ENCODE measurements at places on chromosomes 2 and 18. TPM values are rescaled to one million over a fixed set of nuclear protein-coding genes. Genes with fewer than 3 reads are reported as not detected.

The ABCG5 gene
- total RNA-seq, result not detected

The GKN2 gene
- not detected for total RNA-seq

The REEP1 gene
- total RNA-seq, result not detected

The PTPRN gene
- 57.0 TPM for total RNA-seq

The GAD1 gene
- 0.28 TPM for total RNA-seq

The RAX gene
- total RNA-seq, result not detected
